ENCODE measurements at places on chromosomes 4 and X.

DNA sequence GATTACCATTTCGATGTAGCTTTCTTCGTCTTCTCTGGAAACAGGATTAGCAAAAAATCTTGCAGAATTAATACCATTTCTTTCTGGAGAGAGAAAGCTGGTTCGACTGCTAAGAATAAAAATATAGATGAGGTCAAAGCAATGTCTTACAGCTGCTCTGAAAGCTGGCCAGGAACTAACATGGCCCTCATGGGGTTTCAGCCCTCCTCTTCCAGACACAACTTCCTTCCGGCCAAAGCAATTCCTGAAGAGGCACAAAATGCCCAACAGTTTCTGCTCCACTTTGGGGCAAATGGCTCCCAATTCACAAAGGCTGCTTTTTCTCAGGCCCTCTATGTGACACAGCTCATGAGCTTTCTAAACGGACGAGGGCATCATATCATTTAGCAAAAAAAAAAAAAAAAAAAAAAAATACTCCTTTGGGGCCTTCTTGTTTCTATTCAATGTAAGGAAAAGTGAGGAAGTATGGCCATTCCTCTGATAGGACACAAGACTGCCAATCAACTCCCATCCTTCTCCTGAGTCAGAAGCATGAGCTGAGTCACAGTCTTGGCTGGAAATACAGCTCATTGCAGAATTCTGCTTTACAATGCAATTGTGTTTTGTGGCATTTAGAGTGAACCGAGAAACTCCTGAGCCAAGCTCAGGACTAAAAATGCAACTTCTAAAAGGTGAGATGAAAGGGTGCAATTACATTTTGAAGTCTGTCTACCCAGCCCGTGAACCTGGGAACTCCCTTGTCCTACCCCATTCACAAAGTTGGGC is 42.7 kb upstream of the CTAG2 start:
- DNase-seq = peak; percentile 83

DNA sequence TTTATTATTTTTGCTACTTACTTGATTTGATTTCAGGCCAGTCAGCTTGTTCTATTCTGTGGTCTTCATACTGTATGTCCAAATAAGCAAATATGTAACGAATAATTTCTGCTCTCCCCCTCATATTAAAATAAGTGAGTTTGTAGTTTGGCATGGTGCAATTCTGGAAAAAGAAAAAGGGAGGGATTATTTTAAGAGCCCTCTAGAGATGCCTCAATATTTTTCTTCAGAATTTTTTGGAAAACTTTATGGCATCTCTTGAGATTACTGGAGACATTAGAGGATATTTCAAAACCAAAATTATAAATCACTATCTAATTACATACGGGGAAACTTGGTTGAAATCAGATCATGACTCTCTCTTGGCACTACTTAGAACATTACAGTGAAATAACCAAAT is 8.2 kb downstream of the HPGDS start:
- peak; percentile 50 for DNase-seq

GRCh38 chrX:15600049-15600448 is 711 bp downstream of the ACE2 start:
- DNase-seq = no peak

GRCh38 chrX:70208479-70208878 is 26.0 kb upstream of the AWAT1 start:
- DNase-seq = peak; percentile 4

- peak; percentile 45 for DNase-seq
These were observed 16.1 kb upstream of the TBC1D14 start for GRCh38 chr4:6893449-6894085.

GRCh38 chrX:72131317-72132294 is at the start of gene RTL5:
TSS of gene RTL5 (minus strand) at chrX:72131915.
- DNase-seq = peak; percentile 83

DNA sequence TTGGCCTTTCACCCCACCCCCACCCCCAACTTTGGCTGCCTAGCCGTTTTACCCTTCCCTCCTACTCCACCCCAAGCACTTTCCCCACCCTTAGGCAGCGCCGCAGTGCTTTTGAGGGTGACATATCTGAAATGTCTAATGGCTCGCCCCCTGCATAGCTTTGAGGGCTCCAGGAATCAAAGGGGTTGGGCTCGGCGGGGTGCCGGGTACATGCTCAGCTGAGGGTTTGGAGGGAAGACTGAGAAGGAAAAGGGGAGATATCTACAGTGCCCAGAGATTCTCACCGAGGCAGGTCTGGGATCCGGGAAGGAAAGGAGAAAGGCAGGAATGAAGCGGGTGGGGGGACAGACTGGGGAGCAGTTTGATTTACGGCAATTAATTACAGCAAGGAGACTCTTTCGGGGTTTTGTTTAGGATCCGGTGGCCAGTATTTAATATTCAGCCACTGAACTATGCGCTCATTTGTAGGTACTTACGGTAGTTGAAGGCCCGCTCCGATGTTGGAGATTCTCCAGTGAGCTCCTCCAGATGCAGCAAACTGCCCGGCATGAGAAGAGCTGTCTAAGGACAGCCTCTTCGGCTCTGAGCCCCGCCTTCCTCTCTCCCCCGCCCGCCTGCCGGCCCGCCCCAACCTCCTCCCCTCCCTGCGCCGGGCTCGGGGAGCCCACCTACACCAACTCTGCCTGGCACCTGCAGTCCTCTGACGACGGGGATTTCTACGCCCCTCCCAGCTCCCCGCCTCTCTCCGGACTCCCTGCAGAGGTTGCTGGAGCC is at the start of gene IGSF1:
Gene IGSF1, minus strand, starts transcription at position 569 of the 774 bp plus-strand sequence. CDS start 2,632 bp downstream, outside the sequence.
- DNase-seq = peak; percentile 45

DNA sequence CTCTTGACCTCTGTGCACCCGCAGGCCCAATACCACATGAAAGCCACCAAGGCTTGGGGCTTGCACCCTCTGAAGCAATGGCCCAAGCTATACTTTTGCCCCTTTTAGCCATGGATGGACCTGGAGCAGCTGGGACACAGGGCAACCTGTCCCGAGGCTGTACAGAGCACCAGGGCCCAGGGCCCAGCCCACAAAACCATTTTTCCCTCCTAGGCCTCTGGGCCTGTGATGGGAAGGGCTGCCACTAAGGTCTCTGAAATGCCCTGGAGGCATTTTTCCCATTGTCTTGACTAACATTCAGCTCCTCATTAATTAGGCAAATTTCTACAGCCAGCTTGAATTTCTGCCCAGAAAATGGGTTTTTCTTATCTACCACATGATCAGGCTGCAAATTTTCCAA is 79.9 kb upstream of the GABRA3 start:
- no peak for DNase-seq

GRCh38 chr4:44493924-44494323 is 45.3 kb upstream of the KCTD8 start:
- peak; percentile 1 for DNase-seq

- peak; percentile 68 for DNase-seq
These were observed 1383.3 kb upstream of the PCDH7 start for GRCh38 chr4:29336861-29337260.

- no peak for DNase-seq
These were observed 46.6 kb downstream of the PGRMC2 start for GRCh38 chr4:128241019-128241418.

GRCh38 chr4:56530269-56531148 is 24.9 kb downstream of the ARL9 start:
- DNase-seq = peak; percentile 82

- DNase-seq = peak; percentile 54
These were observed 119.0 kb upstream of the MID1 start for GRCh38 chrX:10739426-10739825.

- DNase-seq = no peak
These were observed 4.1 kb upstream of the ARX start for GRCh38 chrX:25019707-25020390.

DNA sequence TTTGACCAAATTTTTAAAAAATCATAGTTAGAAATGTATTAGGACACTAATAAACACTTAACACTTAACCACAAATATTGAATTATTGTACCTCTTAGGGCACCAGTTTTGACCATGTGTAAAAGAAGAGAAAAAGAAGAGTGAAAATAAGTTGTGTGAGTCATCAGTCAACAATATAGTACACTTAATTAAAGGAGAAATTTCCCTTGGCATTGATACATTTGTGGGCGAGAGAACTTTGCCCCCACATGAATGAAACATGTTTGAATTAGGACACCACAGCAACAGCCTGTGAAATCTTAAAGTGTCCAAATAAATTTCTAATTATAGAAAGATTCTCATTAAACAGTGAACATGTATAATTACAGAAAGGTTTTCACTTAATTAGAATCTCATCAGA is 1292.8 kb upstream of the TENM3 start:
- no peak for DNase-seq

- peak; percentile 92 for DNase-seq
These were observed 6.6 kb upstream of the MAGEB17 start for GRCh38 chrX:16160729-16161128.

Measured in fibroblast of upper back skin (primary cell).